ENCODE measurements at places on chromosomes 6 and 20.
A peak's percentile ranks its signal among the peaks of the same experiment; 100 is the strongest.

- no peak for DNase-seq
Measured at GRCh38 chr6:49888742-49889431, 22.6 kb upstream of the CRISP1 start.

DNA sequence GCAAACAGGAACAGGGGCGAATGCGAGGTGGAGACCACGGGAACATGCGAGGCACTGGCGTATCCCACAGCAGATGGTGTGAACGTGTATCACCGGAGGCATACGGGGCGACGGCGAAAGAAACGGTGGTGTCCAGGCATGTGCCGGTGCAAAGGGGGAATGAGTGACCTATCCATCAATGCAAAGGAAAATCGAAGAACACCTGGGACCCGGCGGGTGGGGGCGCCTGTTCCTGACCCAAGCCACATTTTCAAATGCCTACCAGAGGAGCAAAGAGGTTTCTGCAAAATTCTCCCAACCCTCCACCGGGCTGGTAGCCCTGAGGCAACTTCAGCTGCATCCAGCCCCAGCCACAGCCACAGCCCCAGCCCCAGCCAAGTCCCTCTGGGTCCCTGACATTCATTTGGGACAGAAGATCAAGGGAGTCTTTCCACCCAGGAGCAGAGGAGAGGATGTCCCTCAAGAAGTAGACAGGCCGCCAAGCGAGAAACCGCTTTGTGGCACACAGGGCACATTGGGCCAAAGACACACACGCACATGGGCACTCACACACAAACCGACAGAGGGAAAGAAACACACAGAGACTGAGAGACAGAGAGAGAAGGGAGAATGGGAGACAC is 164.0 kb upstream of the ZNF337 start:
- no peak for DNase-seq

- DNase-seq = no peak
Measured at GRCh38 chr6:26552205-26552604, 14.0 kb downstream of the HMGN4 start.

DNA sequence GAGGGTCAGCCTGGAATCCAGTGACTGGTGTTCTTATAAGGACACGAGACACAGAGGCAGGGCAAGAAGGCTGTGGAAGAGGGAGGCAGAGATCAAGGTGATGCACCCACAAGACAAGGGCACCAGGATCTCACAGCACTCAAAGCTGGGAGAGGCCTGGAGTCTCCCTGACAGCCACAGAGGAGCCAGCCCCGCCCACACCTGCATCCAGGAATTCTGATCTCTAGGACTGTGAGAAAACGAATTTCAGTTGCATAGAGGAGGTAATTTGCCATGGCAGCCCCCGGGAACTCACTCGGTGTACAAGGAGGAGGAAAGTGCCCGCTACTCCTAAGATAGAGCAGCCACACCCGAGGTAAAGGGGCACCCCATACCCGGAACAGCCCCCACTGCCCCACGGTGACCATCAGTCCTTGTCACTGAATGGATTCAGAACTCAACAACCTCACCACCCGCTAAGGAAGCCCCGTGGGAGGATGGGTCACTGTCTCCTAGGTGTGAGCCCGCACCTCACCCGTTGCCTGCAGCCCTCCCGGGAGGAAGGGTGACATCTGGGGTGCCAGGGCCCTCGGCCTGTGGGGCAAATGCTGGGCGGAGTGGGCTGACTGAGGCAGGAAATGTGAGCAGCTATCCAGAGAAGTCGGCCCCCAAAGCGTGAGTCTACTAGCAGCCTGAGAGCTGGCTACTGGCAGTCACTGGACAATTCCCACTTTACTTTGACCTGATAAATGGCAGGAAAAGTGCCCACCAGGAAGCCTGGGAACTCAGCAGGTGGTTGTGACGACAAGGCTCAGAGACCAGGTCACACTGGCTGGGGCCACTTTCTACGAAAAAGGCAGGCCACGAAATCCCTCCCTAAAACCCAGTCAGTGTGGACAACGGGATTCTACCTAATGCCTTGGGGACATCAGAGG is 22.4 kb downstream of the DLL1 start:
- no peak for DNase-seq

- no peak for DNase-seq
Measured at GRCh38 chr6:97557355-97557754, 274.3 kb upstream of the MMS22L start.

DNA sequence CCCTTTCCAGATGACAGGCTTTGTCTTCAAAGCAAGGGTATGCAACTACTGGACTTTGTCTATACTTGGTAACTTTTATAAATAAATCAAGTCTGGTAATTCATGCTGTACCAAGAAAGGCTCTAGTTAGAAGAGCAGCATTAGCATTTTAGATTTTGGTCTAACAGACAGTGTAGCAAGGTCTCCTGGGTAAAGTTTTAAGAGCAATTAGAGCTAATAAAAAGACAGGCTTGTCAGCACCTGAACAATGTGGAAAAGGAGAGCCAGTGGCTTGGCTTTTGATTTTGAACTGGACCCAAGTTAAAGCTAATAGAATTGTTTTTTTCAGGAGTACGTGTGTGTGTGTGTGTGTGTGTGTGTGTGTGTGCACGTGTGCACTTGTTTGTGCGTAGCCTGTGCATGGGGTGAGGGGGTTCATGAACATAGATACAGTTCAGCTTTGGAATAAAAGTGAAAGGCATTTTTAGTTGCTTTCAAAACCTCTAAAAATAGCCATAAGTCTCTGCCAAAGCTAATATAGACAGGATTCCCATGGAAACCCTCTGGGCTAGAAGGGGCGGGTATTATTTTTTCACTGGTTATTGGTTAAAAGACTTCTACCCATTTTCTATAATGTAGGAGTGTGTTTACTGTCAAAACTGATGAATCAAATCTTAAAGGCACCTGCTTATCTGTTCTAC is 138.4 kb downstream of the KCNQ5 start:
- DNase-seq = no peak

DNA sequence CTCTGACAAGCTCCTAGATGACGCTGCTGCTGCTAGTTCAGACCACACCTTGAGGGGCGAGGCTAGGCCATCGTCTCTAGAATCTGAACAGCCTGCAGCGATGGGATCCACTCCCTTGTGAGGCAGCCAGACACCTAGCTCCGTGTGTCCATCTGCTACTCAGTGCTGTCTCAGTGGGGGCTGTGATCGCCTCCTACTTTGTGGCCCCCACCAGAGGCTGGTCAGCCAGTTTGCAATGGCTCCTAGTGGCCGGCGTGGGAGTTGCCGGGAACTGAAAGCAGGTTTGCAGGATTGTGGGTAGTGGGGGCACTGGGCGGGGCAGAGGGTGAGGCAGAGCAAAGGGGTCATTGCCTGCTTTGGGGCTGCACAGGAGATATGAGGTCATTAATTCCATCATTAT is 2.8 kb downstream of the CCN5 start:
- DNase-seq = no peak

GRCh38 chr6:32700391-32701040 is 34.1 kb upstream of the HLA-DQB1 start:
- DNase-seq = no peak

GRCh38 chr6:142187209-142187608 is 40.1 kb downstream of the VTA1 start:
- no peak for DNase-seq

DNA sequence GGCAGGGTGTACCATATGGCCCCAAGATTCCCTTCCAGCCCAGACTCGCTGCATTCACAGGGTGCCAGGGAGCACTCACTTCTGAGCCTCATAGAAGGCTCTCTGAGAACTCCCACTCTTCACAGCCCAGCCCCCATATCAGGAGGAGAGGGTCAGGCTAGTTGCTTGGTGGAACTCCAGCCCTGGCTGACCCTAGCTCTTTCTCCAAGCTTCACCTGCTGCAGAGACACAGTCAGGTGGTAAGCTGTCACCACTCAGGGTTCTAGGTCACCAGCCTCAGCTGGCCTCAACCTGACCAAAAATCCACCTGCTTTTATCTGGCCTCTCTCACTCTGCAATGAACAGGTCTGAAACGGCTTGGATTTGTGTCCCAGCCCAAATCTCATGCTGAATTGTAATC is 162.7 kb upstream of the MLN start:
- no peak for DNase-seq

GRCh38 chr20:49256261-49256660 is 21.6 kb downstream of the ZNFX1 start:
- DNase-seq = no peak

GRCh38 chr6:26445934-26446667 is 5.8 kb downstream of the BTN3A3 start:
- peak; percentile 27 for DNase-seq

DNA sequence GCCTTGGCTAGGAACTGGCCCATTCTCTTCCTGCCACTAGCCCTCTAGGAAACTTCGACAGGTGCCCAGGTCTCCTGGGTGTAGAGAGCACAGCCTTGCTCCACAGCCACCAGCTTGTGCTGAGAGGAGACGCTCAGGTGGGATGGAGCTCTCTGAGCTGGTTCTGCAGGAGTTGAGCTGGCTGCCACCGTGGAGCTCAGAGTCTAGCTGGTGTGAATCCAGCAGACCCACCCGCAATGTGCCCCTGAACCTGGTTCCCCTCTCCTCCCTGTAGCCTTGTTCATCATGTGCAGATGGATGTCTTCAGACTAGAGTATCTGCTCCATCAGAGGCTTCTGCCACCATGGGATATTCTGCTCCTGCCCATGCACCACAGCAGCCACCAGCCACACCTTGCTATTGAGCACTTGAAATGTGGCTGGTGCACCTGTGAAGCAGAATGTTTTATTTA is 222.5 kb downstream of the SYNDIG1 start:
- no peak for DNase-seq

GRCh38 chr6:9710574-9710973 is 704.3 kb downstream of the TFAP2A start:
- no peak for DNase-seq

DNA sequence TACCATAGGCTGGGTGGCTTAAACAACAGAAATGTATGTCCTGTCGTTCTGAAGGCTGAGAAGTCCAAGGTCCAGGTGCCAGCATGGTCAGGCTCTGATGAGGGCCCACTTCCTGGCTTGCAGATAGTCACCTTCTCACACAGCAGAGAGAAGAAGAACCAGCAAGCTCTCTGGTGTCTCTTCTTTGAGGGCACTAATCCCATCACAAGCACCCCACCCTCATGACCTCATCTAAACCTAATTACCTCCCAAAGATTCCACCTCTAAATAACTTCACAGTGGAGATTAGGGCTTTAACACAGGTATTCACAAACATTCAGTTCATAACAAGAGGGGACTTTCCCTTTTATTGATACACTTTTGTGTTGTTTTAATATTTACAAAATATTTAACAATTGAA is 61.1 kb downstream of the RIN2 start:
- DNase-seq = no peak

- DNase-seq = no peak
Measured at GRCh38 chr6:370555-370954, 21.0 kb upstream of the IRF4 start.

DNA sequence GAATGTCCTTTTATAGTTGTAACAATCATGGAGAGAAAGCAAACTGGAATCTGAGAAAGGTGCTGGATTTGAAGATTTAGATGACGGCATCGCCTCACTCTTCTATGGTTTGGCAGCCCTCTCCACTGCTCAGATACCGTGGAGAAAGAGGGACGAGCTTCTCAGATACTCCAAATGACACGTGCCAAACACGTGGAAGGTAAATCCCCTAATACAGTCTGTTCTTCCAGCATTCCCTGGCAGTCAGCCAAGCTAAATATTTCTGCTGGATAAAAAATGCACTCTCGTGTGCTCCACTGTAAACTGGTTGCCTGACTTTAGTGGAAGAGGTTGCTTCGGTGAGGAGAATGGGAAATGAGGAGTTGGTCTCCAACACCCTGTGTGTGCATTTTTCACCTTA is 16.7 kb upstream of the PRDM1 start:
- no peak for DNase-seq

DNA sequence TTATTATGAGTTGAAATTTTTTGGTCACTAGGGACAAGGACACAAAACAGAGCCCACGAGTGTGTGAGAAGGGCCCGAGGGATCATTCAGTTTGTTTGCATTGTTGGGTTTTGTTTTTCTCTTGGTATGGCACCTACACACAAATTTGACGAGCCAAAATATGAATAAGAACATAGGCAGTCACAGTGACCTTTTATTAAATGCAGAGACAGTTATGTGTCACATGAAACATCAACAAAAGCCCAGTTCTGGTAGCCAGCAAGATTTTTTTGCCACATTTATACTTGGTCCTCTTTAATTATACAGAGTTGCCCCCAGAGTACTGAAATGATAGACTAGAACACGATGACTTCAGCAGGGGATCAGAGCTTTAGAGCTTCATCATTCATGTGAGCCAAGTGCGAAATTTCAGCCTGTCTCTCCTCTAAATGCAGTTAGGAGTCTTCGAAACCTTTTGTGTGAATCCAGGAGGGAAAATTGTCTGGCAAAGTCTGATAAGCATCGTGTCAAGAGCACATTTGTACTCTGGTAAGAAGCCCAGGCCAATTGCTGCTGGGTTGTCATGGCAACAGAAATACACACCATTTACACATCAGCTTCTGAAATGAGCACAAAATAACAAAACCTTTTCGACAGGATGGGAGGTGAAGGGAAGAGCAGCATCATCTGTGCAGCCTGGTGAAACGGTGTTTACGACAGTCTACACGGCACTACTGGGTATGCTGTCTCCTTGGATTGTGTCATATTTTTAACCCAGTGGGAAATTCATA is 79.2 kb upstream of the RIPOR2 start:
- no peak for DNase-seq

DNA sequence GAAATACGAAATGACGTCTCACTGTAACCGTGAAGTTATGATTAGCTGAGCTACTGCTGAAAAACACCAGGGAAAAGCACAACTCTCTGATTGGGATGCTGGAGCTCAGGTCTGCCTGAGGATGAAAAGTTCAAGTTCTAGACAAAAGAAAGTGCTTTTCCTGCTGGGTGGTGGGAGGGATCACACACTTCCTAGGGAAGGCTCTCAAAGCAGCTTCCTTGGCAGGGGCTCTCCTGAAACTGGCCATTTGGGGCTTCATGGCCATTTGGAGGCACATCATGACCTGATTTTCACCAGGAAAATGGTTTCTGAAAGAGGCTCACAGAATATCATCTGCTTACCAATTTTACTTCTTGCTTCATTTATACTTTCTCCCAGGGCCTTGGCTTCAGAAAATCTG is 97.1 kb upstream of the KCNK16 start:
- DNase-seq = no peak

All from T-helper 2 cell treated with Interferon-gamma antibody and Interleukin-4, amounts not matched to agents 5 μg/mL and 100 μg/mL, for 36 hours (primary cell).